Epithelial cell of esophagus (primary cell): ENCODE measurements at places on chromosomes 2 and 18.

- peak; percentile 42 for DNase-seq
Observed at GRCh38 chr2:55048508-55049042, 1.7 kb downstream of the RTN4 start.

GRCh38 chr2:39437522-39438296 lies 624 bp upstream of the MAP4K3 start:
- DNase-seq, result peak; percentile 80

DNA sequence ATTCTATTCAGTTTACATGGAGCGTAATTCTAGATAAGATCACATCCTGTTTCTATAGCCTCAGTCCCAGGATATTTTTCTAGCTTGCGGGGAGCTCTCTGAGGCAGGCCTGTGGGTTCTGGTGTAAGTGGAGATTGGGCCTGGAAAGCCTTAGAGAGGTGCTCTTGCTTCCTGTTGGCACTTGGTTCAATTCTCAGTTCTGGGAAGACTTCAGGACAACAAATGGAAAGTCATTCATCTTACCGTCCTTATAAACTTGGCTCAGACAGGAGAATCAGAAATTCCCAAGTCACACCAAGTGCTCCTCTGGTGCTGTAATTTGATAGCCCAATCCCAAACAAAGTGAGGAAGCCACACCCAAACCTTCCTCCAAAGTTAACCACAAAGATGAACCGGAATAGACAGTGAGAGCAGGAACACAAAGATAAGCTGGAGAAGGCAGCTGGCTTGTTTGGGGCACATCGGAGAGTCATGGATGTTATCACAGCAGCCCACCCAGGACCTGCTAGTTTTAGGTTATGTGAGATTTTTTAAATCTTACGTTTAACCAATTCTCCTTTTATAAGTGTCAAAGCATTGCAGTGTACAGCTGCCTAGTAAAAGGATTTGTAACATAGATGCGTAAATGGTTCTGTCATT lies 144.3 kb upstream of the MAP3K20 start:
- peak; percentile 38 for DNase-seq

DNA sequence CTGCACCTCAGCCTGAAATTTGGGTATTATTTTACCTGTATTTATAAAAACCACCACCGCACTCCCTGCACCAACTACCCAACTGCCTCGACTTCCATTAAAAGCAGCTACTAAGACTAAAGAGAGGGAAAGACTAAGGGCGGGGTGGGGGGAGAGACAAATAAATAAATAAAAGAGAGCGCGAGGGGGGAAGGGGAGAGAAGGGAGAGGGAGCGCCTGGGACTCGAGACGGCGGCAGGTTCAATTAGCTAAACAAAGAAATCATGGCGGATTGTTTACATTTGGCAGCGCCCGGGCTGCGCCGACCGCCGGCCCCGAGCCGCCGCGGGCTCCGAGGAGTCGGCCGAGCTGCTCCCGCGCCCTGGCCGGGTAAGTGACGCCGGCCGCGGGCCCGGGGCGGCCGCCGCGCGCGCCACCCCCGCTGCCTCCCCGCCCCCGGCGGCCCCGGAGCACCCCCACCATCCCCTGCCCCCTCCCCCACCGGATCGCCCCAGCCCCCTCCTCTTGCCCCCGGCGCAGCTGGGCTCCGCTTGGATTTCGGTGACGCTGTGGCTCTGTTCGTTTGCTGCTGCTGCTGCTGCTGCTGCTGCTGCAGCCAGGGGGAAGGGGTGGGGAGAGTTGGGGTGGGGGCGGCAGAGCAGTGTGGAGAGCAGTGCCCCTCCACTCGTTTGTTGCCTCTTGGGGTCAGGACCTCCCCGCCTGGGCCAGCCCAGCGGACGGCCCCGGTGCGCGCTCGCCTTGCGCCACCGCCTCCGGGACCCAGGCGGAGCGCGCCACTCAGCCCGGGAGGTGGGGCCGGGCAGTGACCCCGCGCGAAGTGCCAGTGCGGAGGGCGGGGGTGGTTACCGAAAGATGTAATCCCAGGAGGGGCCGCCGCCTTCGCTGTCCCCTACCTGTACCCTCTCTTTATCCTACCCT lies 187.2 kb upstream of the FANCL start:
- DNase-seq, result peak; percentile 14

DNA sequence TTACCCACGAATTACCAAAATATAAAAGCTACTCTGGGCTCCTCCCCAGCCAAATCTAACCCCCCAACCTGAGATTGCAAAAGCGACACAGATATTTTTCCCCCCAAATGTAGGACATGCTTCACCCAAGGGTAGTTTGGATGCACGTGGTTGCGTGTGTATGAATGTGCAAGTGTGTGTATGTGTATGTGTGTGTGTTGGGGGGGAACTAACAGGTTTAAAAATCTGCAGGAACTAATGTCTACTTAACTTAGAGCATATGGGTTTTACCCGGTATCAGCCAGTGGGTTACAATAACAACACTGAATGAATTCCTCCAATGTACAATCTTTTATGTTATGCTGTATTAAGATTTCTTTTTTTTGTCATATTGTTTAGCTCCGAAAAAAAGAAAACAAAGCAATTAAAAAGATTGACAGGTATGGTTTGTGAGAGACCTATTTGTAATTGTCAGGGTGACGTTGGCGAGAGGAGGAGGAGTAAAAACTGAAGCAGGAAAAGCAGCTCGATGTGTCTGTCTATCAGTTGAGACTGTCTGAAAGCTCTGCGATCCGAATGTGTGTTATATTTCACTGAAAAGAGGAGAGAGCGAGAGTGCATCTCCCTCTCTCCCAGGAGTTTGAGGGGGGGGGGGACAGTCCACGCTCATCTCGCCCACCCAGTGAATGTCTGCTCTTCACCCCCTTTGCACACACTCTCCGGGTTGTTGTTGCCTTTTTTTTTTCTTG lies at the start of gene TSHZ1:
TSS of gene TSHZ1 (plus strand) at position 524 of the 728 bp plus-strand sequence. CDS start 1,080 bp downstream, outside the sequence.
- peak; percentile 94 for DNase-seq

DNA sequence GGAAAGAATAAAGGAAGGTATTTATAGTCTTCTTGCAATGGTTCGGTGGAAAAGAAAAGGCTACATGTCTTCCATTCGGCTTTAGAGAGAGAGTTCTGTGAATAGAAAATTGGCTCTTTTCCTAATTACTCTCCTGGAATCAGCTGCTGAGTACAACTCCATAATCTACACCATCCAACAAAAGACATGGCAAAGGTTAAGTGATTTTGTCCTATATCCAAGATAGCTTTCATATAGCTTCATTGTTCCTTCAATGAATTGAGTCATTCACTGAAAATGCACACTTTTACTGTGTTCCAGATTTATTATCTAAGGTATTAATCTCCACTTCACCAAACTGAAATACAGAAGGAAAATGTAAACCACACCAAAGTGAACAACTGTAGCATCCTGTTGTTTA lies 514.5 kb downstream of the LRRTM4 start:
- no peak for DNase-seq

- no peak for DNase-seq
Observed at GRCh38 chr2:16134436-16135165, 194.3 kb downstream of the MYCN start.

- DNase-seq, result no peak
Observed at GRCh38 chr2:47232738-47233415, 77.8 kb upstream of the STPG4 start.

GRCh38 chr2:66477135-66477842 lies 42.4 kb downstream of the MEIS1 start:
- no peak for DNase-seq

DNA sequence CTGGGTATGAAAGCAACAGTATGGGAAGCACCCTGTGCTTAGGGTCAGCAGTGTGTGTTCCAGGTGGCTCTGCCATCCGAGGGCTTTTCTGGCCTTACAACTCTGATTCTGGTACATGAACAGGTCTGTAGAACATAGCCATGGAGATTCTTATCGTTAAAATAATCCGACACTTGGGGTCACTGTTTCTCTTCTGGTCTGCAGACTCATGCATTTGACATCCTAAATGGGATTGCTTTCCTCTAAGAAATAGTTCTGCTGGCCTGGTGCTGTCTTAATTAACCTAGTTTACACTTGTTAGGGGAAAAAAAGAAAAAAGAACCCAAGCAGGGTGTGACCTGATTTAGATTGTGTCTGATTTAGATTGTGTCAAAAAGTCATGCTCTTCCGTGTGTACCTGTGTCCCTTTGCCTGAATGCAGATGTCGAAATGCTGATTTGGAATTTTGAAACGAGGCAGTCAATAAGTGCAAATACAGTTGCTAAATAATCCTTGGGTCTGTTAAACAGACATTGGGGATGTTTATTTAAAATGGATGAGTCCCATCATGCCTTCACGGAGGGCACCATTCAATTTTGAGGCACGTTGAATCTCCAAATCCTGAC lies 59.6 kb downstream of the TRPM8 start:
- DNase-seq, result peak; percentile 77

DNA sequence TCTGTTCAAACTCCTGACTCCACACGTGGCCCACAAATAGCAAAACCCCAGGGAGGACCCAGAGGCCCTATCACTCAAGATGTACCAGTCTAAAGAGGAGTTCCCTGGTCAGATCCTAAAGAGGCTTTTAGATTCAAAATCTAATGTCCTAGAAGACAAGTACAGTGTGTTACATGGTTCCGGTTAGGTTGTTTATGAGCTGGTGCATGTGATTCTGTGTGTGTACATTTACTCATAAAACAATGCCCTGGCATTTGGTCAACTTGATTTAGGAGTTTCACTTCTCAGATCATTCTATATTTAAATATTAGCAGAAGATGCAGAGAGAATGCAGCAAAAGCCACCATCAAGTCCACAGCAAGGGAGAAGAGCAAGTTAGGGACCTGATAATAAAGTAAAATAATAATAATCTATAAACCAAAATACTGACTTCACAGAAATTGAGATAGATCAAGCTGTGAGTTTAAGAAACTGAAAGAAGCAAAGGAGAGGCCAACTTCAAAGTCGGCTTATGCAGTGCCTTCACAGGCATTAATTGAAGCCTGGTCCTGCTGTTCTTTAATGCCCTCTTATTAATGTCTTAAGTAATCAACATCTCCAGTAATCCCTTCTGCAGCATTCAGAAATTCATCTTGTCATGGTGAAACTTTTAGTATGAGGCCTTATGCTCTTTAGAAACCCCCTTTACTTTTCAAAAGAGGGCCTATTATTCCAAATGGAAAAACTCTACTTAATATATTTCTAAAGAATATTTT lies 4.2 kb upstream of the AP1S3 start:
- no peak for DNase-seq

DNA sequence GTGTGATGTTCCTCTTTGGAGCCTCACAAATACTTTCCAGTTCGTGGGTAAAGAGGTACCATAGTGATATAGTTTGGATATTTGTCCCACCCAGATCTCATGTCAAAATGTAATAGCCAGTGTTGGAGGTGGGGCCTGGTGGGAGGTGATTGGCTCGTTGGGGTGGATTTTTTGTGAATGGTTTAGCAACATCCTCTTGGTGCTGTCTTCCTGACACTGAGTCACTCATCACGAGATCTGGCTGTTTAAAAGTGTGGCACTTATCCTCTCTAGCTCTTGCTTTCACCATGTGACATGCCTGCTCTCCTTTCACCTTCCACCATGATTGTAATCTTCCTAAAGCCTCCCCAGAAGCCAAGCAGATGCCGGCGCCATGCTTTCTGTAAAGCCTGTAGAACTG lies 3.0 kb upstream of the CCDC93 start:
- DNase-seq, result peak; percentile 21

GRCh38 chr2:53519918-53520841 lies 247.4 kb upstream of the CHAC2 start:
- no peak for DNase-seq

DNA sequence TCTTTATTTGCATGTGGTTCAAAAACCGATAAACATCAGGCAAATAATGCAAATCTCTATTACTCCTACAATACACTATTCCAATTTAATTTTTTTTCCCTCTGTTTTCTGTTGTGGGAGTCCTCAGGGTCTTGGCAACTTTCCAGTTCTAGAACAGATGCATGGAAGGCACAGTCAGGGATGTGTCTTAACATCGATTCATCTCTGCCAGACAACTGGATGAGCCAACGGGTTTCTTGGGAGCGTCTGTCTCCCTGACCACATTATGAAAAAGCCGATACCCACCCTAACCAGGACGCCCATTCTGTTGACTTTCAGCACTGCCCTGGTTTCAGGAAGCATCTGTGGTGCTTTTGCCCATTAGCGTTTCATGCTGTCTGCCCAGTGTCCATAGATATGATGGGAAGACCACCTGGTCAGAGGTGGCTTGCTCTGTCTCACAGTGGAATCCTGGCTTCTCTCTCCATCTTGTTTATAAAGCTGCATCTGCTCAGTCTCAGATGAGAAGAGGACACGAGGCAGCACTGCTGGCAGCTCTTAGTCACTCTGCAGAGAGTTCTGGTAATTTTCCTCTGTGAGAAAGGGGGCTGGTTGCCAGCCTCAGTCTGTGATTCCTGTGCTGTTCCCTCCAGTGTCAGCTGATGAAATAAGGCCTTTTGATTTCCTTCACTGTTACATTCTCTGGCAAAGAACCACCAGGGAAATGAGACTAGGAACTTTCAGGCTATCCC lies 57.9 kb upstream of the KCNE4 start:
- no peak for DNase-seq

GRCh38 chr2:178286636-178287035 lies 92.3 kb downstream of the OSBPL6 start:
- peak; percentile 32 for DNase-seq

GRCh38 chr2:120251078-120251477 lies 1.6 kb upstream of the RALB start:
- DNase-seq, result no peak

- no peak for DNase-seq
Observed at GRCh38 chr18:48853588-48853987, 97.2 kb downstream of the SMAD7 start.

GRCh38 chr2:153028626-153029025 lies 310.2 kb downstream of the ARL6IP6 start:
- DNase-seq, result no peak

DNA sequence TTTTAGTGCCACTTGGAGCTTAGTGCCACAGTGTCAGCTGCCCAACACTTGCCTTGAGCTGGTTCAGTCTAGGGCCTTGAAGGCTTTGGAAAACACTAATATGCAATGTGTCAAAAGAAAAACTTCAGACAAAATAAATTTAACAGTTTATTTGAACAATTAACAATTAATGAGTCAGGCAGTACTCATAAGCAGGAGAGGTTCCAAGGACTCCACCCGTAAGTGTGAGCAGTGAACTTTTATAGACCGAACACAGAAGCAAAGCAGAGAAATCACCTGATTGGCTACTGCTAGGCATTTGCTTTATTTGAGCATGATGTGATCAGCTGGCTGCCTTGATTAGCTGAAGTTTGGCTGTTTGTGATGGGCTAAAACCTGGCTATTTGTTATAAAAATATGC lies 49.5 kb upstream of the TBC1D8 start:
- peak; percentile 89 for DNase-seq

GRCh38 chr2:198456418-198456817 lies 652.0 kb downstream of the PLCL1 start:
- peak; percentile 18 for DNase-seq
